ENCODE measurements at places on chromosomes 16 and 17.

- DNase-seq = no peak
Observed at GRCh38 chr17:50280801-50281441, 6.7 kb downstream of the TMEM92 start.

GRCh38 chr16:29988346-29989075 lies 6.9 kb downstream of the HIRIP3 start:
- DNase-seq = no peak

DNA sequence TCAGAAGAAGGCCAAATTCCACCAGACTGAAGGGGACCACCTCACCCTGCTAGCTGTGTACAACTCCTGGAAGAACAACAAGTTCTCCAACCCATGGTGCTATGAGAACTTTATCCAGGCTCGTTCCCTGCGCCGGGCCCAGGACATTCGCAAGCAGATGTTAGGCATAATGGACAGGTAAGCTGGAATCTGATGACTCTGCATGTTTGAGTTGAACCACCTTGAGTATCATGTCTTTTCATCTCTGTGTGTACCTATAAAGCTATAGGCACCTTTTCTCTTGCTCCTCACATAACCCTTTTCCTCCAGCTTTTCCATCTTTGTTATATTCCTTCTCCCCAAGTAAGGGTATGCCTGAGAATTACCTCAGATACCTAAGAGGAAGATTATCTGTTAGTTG lies 24.8 kb downstream of the ETV4 start:
- DNase-seq = no peak

GRCh38 chr17:78739331-78739931 lies 42.6 kb downstream of the CYTH1 start:
- no peak for DNase-seq
